ENCODE measurements at places on chromosomes 7 and 10.

GRCh38 chr10:79176949-79177602 lies 108.3 kb downstream of the ZMIZ1 start:
- no peak for DNase-seq

- DNase-seq, result no peak
These were observed 378.3 kb downstream of the KCNMA1 start for GRCh38 chr10:77259171-77259874.

DNA sequence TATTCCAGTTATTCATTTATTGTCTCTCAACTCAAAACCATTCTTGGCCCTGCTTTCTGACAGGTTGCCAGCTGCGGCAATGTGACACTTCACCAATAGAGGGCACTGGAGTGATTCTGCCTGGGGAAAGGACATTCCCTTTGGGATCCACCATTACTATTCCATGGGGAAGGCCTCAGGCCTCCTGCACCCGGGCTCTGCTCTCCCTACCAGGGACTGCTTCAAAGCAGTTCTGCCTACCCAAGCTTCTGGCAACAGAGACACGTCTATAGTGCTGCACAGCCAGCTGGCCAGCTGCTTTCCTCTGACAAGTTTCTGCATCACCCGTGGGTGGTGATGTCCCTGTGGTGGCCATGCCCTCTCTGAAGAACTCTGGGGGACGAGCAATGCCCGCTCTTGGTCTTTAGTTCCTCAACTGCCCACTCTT lies 163.8 kb downstream of the ELMO1 start:
- DNase-seq, result no peak

DNA sequence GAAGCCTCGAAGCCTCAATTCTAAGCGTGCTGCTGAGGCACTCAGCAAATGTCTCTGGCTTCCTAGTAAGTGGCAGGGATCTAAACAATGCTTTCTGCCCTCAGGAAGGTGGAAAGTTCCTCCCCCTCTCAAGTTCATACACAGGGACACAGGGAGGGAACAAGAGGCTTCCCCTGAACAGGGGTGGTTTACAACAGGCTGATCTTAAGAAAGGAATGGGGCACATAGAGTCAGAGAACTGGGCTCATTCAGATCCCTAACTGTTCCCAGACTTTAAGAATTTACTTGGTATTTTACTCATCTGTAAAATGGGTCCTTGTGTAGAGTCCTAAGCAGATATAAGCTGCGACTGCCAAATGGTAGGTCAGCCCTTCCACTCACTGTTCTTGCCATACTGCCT lies 2.5 kb downstream of the TNS3 start:
- DNase-seq, result no peak

DNA sequence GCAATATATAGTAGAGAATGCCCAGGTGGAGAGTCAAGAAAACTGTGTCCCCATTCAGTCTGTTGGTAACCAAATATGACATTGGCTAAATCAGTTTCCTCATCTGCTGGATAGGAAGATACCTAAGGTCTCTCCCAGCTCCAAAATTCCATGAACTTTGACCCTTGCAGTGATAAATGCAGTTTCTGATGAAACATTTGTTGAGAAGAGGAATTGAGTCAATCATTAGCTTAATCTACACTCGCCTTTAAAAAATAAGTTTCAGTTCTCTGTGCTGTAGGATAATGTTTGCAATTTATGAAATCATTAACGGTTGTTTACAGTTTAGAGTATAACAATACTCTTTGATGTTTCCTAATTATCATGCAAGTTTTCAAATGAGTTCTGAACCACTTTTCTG lies 38.0 kb upstream of the SLC25A13 start:
- no peak for DNase-seq

DNA sequence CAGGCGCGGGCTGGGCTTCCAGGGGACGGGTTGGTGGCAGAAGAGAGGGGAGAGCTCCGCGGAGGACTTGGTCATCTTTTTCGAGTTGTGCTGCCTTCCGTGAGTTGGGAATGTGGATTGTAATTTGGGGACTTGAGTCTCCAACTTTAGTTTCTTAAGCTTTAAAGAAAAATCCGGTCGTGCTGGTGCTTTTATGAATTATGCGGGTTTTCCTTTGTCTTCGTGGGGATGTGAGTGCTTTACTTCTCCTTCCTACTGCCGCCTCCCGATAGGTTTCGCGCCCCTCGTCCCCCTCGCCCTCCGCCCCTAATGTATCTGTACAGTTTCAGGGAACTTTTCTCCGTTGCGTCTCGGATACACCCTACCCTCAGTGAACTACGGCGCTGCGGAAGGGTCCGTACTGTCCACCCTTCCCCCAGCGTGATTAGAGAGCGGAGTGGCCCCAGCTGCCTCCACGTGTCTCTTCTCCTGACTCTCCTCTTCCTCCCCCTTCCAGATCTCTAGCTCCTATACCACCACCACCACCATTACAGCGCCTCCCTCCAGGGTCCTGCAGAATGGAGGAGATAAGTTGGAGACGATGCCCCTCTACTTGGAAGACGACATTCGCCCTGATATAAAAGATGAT lies 649 bp downstream of the SCD start:
- DNase-seq, result no peak

DNA sequence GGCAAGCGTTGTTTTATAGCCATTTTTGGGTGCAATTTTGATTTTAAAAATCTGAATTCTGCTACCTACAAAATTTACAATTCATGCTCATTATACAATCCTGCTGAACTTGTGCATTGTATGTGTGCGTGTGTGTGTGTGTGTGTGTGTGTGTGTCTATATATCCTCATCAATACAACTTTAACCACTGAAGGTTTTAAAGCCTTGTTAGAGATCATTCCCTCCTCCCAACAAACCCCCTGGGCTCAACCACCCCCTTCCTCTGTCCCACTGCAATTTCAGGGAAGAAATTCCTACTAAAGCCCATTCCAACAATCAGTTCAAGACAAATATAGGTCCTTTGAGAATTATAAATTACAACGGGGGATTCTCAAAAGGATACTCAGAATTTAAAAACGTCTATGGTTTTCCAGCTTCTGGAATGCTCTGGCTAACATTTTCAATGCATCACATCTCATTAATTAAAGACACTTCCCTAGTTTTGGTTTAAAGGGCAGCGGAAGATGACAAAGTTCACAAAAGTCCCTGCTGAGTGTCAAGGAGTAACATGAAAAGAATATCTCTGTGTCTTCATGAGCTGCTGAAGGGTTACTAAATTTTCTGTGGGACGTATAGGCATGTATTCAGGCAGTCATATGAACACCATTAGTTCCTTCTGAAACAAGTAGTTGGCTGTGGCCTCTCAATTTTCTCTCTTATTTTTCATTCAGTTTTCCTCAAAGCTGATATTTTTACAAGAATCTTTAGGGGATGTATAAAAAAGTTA lies 889 bp upstream of the SEMA3A start:
- no peak for DNase-seq

- DNase-seq, result peak; percentile 78
These were observed 293.5 kb upstream of the AKR1E2 start for GRCh38 chr10:4532467-4532866.

GRCh38 chr10:6383096-6383812 lies 180.5 kb downstream of the PFKFB3 start:
- DNase-seq, result peak; percentile 33

DNA sequence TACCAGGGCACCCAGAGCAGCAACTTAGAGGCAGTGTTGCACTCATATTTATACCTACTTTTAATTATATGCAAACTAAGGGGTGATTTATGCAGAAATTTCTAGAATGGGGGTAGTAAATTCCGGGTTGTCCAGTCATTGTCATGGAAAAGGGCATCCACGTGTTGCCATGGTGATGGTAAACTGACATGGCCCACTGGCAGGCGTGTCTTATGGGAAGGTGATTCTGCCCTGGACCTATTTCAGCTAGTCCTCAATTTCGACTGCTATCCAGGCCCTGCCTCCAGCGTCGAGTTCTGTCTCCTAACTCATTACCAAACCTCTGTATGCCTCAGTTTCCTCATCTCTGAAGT lies 12.8 kb downstream of the SNX8 start:
- DNase-seq, result no peak

DNA sequence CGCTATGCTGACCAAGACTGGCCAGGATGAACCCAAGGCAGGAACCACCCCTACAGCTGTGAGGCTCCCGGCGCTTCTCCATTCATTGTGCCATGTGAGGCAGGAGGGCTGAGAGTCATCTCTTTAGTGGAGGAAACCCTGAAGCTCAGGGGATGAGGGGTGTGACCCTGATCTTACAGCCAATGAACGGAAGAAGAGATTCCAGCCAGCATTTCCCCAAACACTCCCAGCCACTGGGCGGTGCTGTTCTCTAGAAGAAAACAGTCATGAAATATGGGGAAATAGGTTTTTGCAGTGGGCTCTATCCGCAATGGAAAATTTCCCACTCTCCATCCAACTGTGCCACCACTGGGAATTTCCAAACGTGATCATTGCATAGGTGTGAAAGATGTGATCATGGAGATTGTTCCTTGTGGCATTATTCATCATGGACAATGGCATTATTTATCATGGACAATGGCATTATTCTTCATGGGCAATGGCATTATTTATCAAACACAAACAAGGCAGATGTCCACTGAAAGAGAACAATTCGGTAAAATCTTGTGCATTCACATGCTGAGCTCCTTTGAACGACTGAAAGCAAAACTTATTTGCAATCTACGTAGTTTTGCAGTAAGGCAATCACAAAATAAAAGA lies 14.0 kb upstream of the SLC18A2 start:
- peak; percentile 2 for DNase-seq

DNA sequence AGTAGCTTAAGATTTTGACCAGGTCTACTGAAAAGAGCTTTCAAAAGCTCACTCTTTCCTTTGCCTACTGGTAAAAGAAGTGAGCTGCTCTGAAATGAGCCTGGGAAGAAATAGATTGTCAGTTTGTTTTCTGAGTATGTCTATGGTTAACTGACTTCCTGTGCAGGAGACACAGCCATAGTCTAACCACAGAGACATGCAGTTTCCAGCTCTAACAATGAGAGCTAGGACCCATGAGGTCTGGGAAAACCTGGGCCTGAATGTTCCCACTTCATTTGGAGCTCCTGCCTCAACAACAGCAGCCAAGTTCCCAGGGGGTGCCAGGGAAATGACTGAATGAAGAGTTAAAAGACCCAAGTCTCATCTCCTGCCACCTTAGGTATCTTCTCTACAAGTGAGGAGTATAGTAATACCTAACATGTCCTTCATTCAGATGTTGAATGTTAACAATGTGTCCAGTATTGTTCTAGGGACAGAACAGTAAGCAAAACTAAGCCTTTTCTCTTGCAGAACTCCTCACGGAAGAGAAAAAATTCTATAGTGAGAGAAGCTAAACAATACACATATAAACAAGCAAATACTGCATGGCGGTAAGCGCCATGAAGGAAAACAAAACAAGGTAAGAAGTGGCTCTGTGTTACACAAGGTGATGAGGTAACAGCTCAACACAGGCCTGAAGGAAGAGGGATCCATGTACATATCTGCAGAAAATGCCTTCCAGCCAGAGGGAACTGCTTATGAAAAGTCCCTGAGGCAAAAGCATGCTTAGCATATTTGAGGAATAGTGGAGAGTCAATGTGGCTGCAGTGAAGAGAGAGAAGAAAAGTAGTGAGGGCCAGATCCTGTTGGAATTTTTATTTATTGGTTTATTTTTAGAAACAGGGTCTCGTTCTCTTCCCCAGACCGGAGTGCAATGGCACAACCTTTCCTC lies 26.4 kb upstream of the ANKRD1 start:
- peak; percentile 18 for DNase-seq

GRCh38 chr7:80785961-80786536 lies 132.8 kb downstream of the SEMA3C start:
- DNase-seq, result peak; percentile 64

- DNase-seq, result peak; percentile 82
These were observed 7.3 kb downstream of the NCOA4 start for GRCh38 chr10:46022978-46023702.

- DNase-seq, result no peak
These were observed 240.5 kb downstream of the PRPF18 start for GRCh38 chr10:13827076-13827797.

- DNase-seq, result no peak
These were observed 772 bp downstream of the SGMS1 start for GRCh38 chr10:50622706-50623662.

GRCh38 chr10:75355706-75356105 lies 45.9 kb downstream of the ZNF503 start:
- DNase-seq, result no peak

DNA sequence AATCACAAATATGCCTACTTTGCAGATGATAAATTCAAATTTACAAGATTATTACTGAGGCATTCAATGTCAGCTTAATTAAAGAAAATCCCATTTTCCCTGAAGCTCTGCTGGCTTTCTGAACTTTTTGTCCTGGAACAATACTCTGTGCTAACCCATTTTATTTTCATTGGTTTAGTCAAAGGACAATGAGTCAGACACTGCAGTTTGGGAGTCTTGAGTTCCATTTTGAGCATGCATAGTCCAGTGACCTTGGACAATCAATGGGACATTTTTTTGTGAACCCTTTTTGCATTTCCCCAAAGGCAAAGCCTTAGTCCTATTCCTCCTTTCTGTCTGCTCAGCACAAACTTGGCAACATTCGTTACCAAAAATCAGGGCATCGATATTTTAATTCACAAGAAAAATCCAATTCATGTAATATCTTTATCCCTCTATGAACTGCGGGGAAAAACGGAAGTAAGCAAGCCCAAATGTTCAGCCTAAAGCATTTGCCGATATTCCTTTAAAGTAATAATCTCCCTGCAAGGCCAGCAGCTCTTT lies 339.8 kb downstream of the RNLS start:
- no peak for DNase-seq

DNA sequence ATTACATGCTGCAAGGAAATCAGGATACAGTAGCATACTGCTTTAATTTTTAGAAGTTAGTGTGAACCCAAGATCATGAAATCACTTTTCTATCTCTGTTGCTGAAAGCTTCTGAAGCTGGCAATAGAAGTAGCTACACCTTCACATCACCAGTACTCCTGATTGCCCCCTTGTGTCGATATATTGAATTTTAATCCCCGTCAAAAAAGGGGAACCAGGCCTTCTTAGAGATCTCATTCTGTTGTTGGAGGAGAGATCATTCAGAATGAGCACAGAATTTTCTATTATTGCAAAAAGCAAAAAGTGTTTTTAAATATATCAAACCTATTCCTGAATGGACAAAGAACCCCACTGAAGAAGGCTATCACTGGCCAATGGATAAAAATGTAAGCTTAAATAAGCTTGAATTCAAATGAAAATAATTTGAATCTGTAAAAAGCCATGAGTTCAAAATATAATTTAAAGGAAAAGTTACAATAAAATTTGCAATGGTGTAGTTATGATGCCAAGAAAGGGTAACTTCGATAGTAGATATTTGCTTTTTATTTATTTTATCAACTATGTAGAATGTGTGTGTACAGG lies 39.7 kb upstream of the TEX47 start:
- DNase-seq, result no peak

DNA sequence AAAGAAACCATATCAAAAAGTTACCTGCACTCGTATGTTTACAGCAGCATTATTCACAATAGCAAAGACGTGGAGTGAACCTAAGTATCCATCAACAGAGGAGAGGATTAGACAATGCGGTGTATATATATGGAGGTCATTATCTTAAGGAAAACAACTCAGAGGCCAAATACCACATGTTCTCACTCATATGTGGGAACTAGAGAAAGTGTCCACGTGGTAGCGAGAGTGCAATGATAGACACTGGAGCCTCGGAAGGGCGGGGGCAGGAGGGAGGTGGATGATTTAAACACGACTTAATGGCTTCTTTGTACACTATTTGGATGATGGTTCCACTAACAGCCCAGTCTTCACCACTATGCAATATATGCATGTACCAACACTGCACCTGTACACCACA lies 40.1 kb upstream of the RNF32 start:
- DNase-seq, result no peak

Measured in AG09309 (cell line).